Esophagus mucosa (tissue), 1 donor: ENCODE measurements at places on chromosomes 5 and 9. TPM values are rescaled to one million over a fixed set of nuclear protein-coding genes. Genes with fewer than 3 reads are reported as not detected.

Gene CSNK1A1
- total RNA-seq: 404 TPM

GRCh38 chr9:109401169-109401989 is 80.5 kb upstream of the EPB41L4B start:
- peak; percentile 50 for ATAC-seq

Gene FGD3
- 2.1 TPM for total RNA-seq

DNA sequence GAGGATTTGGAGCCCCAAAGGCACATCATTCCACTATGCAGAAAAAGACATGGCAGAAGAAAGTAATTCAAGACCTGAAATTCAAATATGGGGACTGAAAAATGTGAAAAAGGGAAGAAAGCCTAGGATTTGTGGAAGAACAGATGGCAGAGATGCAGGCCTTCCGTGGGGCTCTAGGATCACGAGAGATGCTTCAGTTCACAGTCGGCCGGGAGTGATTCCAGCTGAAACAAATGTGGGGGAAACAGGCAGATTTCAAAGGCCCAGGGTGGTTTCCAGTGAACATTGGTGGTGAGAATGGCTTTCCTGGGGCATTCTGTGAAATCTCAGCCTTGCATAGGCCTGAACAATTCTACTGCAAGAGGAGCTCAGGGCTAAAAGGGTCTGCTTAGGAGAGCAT is 34.6 kb upstream of the ZFR start:
- ATAC-seq: no peak

GRCh38 chr9:95927271-95928004 is 51.9 kb downstream of the ERCC6L2 start:
- ATAC-seq: no peak
